ENCODE measurements at places on chromosomes 2 and 18.

DNA sequence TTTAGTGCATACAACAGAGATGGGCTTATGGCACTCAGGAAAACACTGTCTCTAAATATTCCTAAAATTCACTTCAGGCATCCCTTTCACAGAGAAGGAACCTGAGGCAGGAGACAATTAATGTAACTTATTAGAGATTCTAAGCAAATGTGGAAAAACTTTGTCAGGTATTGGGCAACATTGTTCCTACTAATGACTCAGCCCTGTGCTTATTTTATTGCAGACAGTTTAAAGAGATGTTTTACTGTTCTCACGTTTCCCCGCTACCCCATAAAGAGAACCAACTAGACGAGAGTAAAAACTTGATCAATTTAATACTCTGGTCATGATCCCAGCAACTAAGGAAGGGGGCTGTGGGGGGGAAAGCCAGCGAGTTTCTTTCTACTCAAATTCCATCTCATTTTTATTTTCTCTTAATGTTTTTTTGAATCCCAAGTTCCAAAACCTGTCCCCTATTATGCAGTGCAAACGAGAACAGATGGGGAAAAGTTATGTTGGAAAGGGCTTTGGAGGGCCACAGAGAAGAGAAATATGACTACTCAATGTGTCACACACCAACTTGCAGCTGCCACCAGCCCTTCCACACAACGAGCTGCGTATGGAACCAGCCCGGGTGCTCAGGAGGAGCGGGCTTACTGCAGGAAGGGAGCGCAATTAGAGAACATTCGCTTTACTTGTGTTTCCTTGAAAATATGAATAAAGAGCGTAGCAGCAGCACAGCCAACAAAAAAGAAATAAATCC, 18.7 kb upstream of the ACVR1 start:
- DNase-seq = no peak

DNA sequence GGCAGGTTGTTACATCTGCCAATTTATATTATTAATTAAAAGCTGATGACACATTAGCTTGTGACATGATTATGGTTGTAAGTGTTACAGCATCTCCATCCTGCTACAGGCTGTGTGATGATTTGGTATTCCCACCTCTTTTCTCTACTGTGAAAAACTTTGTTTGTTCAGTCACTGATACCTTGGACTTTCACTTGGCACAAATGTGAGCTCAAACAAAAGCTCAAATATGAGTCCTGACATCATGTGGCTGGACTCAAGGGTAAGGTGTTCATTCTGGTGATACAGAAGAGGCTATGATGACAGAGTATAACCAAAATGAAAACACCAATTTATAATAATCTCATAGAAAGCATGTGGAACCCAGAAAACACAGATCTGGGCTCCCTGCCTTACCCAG, 11.4 kb upstream of the IL36A start:
- no peak for DNase-seq

GRCh38 chr18:23209031-23209430, 73.7 kb downstream of the CABLES1 start:
- no peak for DNase-seq

- DNase-seq = no peak
Measured at GRCh38 chr2:163757814-163758213, 22.0 kb upstream of the FIGN start.

- DNase-seq = no peak
Measured at GRCh38 chr18:11986061-11986460, 4.8 kb downstream of the IMPA2 start.

DNA sequence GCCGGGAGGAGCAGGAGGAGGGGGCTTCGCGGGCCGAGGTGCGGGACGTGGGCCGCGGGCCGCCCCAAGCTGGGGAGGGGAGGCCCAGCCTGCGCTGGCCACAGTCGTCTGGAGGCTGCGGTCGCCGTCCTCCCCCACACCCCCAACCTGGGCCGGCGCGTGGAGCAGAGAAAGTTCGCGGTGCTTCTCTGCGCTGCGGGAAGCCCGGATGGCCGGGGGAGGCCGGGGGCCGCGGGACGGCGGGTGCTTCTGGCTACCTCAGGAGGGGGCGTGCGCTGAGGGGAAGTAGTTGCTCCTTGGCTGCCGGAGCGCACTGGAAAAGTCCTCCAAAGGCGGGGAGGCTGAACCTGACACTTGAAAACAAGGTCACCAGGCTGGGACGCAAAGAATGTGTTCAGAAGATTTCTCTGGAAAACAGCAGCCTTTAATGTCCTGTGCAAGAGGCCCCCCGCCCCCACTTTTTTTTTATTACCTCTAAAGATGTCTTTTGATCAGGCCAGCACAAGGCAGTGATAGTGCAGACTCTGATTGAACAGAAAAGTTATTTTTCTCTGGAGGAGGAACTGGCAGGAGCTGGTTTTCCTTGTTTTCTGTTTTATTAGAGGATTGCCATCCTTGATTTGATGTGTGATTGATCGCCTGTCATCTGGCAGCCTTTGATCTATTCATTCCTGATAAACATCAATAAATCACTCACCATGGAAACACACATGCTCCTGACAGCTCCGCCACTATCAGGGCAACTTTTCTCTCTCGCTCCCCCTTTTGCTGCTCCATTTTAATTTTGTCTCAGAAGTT, 1.6 kb downstream of the TSHZ1 start:
- DNase-seq = no peak

DNA sequence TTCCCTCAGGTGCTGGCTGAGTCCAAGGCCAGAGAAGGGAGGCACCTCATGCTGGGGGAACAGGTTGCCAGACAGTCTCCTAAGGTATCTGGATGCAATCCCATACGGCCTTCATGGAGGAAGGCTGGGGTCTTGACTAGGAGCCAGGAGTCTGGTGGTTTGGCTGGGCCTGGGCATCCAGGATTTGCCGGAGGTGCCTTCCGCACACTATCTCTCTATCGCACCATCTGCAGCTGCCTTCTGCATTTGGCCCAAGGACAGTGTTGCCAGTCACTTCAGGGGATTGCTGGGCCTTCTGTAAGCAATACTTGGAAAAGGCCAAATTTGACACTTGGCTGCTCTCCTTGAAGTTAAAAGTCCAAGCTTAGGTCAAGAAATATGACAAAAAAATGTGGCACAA, 327.2 kb downstream of the EN1 start:
- no peak for DNase-seq

- DNase-seq = no peak
Measured at GRCh38 chr2:39326644-39327043, 82.9 kb upstream of the CDKL4 start.

DNA sequence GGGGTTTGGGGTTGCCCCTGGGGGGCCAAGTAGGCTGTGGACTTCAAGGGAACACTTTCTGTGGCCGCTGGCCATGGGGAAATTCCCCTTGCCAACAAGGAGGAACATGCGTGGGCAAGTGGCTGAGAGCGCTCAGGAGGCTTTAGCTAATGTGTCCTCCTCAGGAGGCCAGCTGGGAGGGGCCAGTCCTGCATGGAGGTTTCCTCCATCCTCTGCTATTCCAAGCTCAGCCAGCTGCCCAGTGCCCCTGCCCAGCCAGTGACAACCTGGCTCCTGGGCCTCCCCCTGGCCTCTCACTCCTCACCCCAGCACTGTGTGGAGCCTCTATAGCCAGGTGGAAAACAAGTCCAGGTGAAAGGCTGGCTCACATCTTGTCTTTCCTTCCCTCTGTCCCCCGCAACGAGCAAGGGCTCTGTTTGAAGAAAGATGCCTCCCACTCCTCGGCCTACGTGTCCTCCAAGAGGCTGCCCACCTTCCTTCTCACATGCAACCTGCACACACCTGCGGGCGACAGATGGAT, 64.4 kb upstream of the DAPL1 start:
- DNase-seq = no peak

- no peak for DNase-seq
Measured at GRCh38 chr2:204468746-204469429, 76.4 kb upstream of the PARD3B start.

DNA sequence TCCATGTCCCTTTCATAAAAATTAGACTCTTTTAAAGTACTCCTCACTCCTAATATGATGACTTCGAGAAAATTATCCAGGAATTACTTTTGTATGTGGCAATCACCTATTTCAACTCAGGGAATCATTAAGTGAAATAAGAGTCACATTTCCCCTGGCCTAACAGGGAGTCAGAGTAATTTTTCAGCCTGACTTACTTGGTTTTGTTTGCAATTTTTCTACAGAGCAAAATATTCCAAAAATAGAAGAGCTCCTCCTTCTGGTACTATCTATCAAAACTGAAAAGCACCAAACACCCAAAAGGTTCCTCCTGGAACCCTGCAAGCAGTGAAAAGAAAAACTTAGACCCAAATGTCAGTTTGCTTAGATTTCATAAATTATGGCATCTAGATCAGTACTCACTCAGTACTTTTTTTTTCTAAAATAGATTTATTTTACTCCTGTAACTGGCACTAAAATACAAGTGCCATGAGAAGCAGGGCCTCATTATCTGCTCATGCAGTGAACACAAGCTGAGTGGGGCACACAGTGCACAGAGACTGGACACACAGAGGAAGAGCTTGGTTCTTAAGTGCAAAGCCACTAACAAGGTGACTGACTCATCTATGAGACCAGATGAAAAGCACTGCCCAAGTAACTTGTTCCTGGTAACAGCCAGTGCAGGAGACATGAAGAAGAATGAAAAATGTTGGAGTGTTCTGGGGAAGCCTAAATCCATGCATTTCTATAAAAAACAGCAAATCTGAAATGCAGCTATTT, 28.7 kb downstream of the ACAA2 start:
- no peak for DNase-seq

DNA sequence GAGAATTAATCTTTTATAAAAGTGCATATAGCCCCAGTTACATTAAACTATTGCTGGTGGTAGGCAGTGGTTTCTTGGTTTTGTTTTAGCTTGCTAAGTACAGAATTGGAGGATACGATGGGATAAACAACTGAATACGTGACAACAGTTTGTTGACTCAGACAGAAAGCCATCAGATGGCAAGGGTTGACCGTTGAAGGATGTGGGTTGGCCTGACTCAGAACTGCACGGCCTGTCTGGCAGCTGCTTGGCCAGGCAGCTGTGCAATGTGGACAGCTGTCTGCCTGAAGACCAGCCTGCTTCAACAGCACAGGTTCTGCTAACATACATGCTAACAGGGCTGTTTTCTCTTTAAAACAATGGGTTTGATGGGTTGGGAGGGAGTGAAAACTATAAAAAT, 46.6 kb downstream of the PRKRA start:
- DNase-seq = no peak

- DNase-seq = no peak
Measured at GRCh38 chr2:212929971-212930370, 221.4 kb downstream of the IKZF2 start.

Data from stimulated activated CD4-positive, alpha-beta T cell treated with anti-CD3 and anti-CD28 coated beads, TNF-alpha, amount 100 ng/mL, for 48 hours (primary cell).